RKO (cell line): ENCODE measurements at places on chromosomes 16 and 17.

DNA sequence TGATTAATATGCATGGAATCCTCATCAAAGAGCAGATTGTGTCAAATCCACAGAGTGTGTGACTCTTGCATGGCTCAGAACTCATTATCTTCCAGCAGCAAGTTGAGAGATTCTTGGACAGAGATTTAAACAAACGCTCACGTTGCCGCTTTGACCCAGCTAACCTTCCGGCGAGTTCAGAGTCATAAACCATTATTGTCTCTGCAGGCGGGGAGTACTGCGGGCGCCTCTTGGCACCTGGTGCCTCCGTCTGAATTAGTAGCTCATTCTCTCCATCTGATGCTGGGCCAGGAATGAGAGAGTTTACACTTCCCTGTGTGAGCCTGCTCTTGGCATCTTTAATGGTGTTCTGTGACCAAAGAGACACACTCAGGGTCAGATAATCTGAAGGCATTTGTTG lies 138.6 kb upstream of the WSCD1 start:
- no peak for DNase-seq

DNA sequence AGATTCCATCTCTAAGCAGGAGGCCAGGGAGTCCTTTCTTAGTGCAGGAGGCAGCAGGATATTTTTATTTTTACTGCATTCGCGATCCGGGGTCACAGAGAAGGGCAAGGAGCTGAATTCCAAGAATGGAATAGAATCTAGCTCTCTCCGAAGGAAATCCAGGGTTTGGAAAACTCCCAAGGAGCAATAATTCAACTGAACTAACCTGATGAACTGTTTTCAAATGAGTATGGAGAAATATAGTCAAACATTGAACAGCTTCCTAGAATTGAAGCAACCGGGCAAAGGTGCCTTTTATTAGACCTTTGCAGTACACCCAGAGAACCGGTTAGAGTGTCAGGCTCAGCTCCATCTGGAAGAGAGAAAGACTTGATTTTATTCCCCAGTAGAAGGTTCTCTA lies 120.7 kb upstream of the MAF start:
- no peak for DNase-seq

DNA sequence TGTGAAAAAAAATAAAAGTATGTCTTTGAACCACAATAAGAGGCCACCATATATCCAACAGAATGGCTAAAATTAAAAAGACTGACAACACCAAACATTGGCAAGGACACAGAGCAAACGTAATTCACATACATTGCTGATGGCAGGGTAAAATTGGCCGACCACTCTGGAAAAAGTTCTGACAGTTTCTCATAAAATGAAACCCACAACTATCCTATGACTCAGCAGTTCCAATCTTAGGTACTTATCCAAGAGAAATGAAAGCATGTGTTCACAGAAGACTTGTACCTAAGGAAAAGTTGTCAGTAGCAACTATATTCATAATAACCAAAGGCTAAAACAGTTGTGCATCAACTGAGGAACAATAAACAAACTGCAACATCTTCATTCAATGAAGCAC lies 357.3 kb upstream of the XYLT1 start:
- peak; percentile 5 for DNase-seq

DNA sequence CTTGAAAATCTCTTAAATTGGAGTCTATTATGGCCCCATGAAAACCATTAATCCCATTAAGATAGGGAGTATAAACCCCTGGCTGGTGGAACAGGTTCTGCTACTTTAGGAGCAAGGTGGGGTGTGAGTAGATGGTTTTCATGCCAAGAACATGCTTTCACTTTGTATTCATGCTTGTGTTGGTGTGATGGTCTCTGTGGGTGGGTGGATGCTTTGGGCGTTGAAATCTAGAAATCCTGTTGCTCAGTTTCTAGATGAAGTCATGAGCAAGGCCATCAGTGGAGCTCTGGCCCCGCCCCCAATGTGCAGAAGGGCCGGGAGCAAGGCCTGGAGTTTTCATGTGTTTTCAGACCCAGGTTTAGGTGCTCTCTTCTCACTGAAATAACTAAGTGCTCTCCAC lies 20.1 kb downstream of the PLD6 start:
- DNase-seq = no peak

DNA sequence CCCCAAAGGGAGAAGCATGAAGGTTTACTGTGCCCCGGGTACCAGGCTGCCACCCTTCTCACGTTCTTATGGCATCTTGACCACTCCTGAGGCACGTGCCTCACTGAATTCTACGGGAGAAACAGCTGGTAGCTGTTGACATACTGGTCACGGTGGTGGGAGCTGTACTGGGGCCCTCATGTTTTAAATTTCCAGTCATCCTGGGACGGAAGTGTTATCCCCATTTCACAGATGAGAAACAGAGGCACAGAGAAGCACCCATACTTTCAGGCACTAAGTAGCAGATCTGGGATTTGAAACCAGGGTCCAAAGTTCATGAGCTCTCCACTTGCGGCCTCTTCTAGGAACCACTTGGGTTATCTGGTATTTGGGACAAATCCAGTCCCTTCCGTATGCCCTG lies 26.3 kb upstream of the DOC2B start:
- no peak for DNase-seq
